ENCODE measurements at places on chromosomes 4 and X. TPM values are rescaled to one million over a fixed set of nuclear protein-coding genes. Genes with fewer than 3 reads are reported as not detected.

Gene CENPU
- total RNA-seq, result 1.2 TPM

Gene POLN
- 4.5 TPM for total RNA-seq

Gene GPR78
- not detected for total RNA-seq

Gene MAGEA12
- not detected for total RNA-seq

Gene PABPC5
- total RNA-seq, result 0.51 TPM

Gene PRKX
- total RNA-seq, result 4.1 TPM

Gene GUCY1B1
- total RNA-seq, result 18.5 TPM

Gene EPHA5
- total RNA-seq, result 0.20 TPM

Gene AKAP4
- total RNA-seq, result not detected

Gene IBSP
- total RNA-seq, result not detected

Gene TREX2
- total RNA-seq, result 0.29 TPM

Gene TRPC3
- total RNA-seq, result 0.17 TPM
